CD4-positive, CD25-positive, alpha-beta regulatory T cell (primary cell): ENCODE measurements at places on chromosomes 7 and 10.

GRCh38 chr10:55058800-55059199 is 257.8 kb upstream of the PCDH15 start:
- no peak for DNase-seq

DNA sequence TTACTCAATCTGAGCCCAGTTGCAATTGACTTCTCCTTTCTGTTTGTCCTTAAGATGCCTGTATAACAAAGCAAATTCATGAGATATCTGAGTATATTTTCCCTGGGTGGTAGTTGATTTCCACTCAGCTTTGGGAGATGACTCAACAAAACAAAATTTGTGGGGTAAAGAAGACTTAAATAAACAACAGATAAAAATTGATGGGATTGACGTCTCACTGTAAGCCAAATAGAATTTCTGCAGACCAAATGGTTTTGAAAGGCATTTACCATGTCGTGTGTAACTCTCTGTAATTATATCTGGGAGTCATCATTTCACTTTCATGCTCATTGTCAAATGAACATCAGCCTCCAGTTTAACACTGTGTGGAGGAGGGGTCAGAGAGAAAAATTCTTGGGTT is 255.4 kb upstream of the MYO3A start:
- DNase-seq: no peak

- DNase-seq: peak; percentile 86
Measured at GRCh38 chr10:43420369-43421200, 11.6 kb upstream of the HNRNPF start.

- no peak for DNase-seq
Measured at GRCh38 chr7:105672801-105673200, 91.5 kb upstream of the EFCAB10 start.

- no peak for DNase-seq
Measured at GRCh38 chr7:22140578-22140977, 194.9 kb upstream of the CDCA7L start.

- DNase-seq: no peak
Measured at GRCh38 chr7:41878309-41879295, 175.7 kb upstream of the INHBA start.

DNA sequence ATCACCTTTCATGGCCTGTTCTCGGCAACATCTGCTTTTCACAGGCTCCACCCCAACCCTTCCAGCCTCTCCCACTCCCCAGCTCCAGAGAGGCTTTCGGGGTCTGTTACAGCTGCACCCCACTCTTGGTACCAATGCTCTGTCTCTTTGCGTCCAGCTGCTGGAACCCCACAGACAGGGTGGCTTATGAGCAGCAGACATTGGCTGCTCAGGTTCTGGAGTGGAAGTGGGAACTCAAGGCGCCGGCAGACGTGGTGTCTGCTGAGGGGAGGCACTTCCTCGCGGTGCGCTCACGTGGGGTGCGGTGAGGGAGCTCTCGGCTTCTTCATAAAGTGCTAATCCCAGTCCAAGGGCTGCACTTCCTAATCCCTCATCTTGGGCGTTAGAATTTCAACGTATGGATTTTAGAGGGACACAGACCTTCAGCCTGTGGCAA is 185.7 kb downstream of the ELFN1 start:
- no peak for DNase-seq

DNA sequence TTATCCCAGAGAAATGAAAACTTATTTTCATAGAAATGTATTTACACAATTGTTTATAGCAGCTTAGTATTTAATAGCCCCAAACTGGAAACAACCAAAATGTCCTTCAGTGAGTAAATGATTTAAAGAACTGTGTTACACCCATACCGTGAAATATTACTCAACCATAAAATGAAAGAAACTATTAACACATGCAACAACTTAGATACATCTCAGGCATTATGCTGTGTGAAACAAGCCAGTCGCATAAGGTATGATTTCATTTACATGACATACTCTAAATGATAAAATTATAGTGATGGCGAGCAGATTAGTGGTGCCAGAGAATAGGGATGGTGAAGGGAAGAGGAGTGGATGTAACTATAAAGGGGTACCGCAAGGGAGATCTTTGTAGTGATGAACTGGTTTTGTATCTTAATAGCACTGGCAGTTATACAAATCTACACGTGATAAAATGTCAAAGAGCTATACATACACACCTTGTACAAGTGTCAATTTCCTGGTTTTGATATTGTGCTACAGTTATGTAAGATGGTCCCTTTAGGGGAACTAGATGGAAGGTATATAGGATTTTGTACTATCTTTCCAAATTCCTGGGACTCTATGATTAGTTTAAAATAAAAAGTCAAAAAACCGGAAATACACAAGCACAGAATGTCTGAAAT is 40.5 kb downstream of the MACC1 start:
- DNase-seq: no peak

- DNase-seq: no peak
Measured at GRCh38 chr7:71267734-71268469, 136.0 kb downstream of the GALNT17 start.

- no peak for DNase-seq
Measured at GRCh38 chr10:73228247-73228646, 18.8 kb downstream of the DNAJC9 start.

- DNase-seq: no peak
Measured at GRCh38 chr7:38512704-38513103, 118.5 kb downstream of the AMPH start.
